ENCODE measurements at places on chromosomes 13 and 19.

DNA sequence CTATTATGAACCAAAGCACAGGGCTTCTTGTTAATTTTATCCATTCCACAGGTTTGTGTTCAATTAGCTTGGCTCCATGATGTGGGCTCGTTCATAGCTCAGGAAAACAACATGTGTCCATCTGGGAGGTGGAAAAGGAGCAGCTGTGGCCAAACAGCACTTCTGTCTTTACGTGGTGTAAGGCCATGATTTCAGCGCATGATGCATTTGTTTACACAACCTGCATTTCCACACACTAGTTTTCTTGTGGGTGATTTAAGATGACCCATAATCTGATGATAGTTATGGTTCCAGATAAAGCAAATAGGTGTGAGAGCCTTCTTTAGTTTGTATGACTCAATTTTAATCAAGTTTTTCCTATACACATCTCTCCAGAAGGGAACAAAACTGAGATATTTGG is 101.7 kb downstream of the TNFRSF19 start:
- DNase-seq = no peak

DNA sequence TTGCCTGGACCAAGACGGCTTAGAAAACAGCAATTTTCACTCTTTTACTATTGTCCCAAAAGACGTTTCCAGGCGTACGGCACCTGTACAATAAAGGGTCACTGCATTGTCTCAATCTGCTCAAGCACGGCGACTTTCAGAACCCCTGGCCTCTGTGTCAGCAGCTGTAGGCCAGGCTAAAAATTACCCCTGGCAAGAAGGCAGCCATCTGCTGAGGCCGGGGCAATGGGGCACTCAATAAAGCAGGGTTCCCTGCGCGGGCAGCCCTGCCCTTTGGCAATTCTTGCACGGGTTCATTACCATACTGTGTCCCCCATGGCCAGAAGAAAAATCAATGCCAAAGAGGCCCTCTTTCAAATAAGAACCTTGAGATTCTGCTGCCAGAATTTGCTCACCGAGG is 52.1 kb downstream of the STK24 start:
- DNase-seq = no peak

- no peak for DNase-seq
Measured at GRCh38 chr19:2574478-2574931, 98.6 kb downstream of the GADD45B start.

DNA sequence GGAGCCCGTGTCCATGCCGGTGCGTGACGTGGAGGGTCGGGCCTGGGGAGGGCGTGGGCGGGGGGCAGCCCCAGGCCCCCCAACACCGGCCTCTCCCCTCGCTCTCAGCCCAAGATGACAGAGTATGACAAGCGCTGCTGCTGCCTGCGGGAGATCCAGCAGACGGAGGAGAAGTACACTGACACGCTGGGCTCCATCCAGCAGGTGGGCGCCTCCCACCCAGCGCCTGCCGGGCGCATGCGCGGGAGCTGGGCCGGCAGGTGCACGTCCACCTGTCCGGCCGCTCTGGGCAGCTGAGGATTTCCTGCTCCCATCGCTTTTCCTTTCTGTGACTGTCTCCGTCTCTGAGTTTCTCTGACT is 49.8 kb downstream of the VAV1 start:
- DNase-seq = no peak

DNA sequence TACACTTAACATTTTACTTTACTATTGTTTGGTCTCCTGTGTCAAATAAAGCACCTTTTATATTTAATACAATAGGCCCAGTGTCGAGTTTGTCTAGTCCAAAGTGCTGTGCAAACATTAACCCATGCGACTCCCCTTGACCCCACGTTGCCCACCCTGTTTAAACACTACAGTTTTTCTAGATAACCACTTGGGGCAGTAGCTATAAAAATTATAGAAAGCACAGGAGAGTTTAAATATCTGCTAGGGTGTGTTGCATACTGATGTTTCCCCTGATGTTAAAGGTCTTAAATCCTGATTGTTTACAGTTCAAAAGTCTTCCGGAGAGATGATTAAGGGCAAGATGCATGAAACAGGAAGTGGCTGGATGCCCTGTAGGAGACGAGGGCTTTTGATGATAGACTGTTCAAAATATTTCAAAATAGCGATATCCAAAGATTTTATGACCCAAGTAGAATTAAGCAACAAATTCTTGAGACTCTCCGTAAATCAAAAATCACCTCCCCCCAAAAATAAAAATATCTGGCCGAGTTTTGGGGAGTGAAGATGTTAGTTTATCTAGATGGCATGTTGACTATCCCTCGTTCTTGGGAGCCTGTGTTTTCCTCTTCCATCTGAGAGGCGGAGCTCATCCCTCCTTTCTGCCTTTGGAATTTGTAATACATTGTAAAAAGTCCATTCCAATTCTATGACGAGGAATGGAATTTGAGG is 167.1 kb downstream of the FGF9 start:
- no peak for DNase-seq

DNA sequence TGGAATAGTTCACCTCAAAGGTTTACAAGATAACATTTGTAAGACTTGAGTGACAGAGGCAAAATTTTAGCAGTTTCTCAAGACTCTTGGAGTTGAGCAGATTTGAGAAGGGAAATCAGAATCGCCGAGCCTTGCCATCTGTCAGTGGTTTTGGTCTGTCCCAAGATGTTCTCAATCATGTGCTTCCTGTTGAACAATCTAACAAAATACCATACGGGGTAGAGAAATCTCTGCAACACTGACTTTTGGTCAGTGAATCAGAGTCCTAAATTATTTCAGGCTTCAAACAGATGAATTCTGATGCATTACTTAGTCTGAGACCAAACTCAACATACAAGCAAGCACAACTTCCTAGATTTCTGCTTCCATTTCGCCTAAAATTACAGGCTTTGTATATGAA is 3.8 kb downstream of the KCTD12 start:
- no peak for DNase-seq

Data from NCI-H2107 (cell line).